HEK293T (cell line): ENCODE measurements at places on chromosomes 6 and 20.

DNA sequence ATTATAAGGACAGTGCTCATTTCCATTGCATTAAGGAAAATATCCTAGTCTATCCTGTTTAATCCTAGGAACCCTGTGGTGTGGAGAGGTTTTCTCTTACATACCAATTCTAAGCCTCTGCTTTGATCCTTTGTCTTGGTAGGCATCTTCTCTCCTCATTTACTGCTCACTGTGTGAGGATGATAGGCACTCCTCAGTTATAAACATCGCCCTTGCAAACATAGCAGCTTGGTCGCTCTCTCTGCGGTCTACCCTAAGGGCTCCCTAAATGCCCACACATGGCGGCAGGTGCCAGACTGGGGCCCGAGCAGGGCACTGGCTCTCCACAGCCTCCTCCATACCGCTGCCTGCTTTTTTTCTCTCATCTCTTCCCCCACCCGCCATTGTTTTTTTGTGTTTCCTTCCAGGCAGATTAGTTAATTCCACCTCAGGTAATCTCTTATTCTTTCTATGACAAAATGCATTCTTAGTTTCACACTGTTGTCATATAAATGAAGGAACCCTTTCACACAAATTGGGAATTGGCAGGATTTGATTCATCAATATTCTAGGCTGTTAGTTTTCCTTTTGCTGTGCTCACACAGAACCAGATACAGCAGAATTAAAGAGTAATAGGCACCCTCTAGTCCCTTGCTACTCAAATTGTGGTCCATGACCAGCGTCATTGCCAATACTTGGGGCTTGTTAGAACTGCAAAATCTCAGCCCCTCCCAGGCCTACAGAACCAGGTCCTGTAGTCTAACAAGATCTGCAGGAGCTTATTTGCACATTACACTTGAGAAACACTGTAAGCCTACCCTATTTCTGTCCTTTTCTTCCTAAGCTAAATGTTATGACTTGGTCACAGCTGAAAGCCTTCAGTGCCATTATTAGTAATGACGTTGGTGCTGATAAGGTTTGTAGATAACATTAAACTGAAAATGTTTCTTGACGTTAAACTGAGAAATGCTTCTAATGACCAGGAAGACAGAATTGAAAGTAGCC is 36.3 kb downstream of the CARMIL1 start:
- no peak for DNase-seq

GRCh38 chr6:61894536-61894935 is 391.5 kb downstream of the KHDRBS2 start:
- no peak for DNase-seq

DNA sequence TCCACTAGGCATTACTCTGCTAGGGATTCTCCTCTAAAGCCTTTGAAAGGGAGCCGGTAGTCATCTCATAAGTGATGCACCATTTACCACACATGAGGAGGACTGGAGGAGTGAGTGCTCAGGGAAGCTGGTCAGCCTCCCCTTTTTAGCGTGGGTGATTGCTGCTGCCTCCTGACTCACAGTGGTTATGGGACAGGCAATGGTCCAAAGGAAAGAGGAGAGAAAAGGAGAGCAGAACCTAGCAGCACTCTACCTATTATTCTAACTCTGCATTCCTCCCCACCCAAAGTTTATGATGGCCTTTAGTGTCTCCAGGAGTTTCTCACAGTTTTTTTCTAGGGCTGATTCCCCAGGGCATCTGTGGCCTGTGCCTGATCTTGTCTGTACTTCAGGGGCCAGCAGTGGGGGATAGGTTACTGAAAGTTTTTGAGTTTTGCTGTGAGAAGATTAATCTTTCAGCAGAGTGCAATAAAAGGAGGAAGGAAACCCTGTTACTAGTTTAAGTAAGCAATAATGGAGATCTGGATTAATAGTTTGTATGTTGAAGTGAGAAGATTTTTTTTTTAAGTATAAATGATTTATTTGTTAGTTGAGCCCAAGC is 36.4 kb upstream of the GCLC start:
- DNase-seq = peak; percentile 22

DNA sequence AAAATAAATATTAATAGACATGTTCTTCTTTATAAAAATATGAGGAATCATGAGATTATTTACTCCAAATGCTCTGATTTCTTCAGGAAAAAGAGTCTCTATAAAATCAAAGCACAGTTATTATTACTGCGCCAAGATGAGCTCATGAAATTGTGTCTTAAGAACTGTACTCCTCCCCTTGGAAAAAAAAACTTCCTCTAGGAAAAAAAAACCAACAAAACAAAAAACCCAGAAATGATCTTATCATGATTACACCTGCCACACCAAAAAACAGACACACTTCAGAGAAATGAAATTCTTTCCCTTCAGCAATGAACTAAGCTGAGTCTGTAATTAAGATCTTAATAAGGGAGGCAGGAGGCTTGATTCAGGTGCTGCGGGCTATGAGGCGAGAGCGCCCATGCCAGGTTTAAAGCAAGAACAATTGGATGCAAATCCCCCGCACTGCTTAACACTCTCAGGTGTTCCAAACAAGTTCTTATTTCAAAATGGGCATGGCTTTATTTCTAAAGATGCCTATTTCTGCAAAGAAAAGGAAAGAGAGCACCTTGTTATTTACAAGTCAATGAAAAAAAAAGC is 9.1 kb downstream of the NEDD9 start:
- no peak for DNase-seq

DNA sequence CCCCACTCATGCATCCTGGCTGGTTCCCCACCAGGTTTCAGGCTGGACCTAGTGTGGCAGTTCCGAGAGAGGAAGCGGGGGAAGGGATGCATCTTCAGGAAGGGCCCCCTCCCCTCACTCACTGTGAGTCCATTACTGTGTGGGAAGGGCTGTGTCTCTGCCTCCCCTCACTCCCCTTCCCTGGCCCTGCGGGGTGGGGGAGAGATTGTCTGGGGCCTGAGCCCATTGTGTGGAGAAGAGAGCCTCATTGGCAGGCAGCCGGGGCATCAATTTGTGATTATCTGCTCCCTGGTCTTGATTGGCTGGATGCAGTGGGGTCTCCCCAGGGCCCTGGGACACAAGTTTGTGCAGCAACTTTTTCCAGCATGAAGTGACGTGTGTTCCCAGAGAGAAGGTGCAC is 4.1 kb upstream of the MYT1 start:
- DNase-seq = no peak

DNA sequence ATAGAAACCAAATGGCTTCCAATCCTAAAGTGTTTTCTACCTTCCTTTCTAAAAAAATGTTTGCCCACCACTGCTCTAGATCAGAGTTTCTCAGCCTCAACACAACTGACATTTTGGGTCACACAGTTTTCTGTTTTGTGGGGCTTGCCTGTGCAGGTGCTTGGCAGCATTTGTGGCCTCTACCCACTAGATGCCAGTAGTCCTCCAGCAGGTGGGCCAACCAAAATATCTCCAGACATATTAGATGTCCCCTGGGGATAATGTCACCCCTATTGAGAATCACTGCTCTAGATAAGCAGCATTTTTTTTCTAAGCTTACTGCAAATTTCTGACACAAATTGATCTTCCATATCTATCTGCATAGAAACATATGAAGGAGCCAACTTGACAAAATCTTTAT is 26.3 kb upstream of the EPM2A start:
- DNase-seq = no peak

- DNase-seq = no peak
These were observed 214.3 kb upstream of the LAMP5 start for GRCh38 chr20:9300080-9300479.

GRCh38 chr20:35788796-35789195 is 17.0 kb downstream of the PHF20 start:
- no peak for DNase-seq

GRCh38 chr20:8867038-8867740 is 201.7 kb upstream of the PLCB4 start:
- DNase-seq = no peak

- DNase-seq = no peak
These were observed 223.6 kb upstream of the CITED2 start for GRCh38 chr6:139597771-139598755.

GRCh38 chr6:106451439-106451838 is 90.9 kb downstream of the CRYBG1 start:
- no peak for DNase-seq

DNA sequence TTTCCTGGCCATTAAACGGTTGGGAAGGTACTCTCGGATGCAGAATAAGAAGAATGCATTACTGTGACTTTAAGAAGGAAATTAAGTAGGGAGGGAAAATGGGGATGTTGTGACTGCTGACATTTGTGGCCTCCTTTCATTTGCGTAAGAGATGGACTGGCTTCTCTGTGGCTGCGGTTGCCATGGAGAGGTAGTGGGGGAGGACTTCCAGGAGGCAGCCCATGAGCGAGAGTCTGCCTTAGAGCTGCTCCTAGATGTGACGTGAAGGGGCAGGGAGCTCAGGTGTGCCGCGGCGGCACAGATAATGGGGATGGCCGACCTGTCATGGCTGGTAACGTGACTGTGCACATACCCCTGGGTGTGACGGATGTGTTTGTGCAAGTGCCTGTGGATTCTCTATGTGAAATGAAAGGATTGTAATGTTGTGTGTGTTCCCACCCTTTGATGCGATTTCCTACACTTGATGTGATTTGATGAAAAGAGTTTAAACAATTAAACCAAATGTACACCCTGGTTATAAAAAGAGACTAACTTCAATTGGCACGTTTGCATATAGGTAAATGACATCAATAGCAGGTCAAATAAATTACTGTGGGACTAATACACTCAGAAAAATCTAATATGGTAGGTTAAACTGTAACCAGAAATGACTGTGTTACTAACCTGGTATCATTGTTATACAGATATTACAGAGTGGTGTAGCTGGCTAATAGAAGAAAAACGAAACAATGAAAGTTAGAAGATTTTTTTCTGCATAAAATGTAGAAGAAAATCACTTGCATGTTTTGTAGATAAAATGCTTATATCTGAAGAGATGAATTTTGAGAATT is 48.9 kb downstream of the HIVEP1 start:
- DNase-seq = no peak

DNA sequence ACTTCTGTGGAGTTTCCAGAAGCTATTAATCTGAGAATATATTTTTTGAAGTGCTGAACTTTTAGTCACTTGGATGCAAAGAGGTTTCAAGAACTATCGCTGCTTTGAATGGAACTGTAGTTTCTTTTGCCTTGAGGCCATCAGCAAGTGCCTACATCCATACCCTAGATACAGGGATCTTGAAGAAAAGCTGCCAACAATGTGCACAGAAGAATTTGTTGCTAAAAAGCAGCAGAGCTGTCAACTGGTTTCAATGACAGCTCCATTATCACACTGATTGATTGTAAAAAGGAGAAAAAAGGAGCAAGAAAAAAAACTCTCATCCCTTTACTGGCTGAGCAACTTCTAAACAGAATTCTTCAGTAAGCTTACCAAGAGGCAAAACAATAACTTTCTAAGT is 251.0 kb upstream of the NRSN1 start:
- no peak for DNase-seq

DNA sequence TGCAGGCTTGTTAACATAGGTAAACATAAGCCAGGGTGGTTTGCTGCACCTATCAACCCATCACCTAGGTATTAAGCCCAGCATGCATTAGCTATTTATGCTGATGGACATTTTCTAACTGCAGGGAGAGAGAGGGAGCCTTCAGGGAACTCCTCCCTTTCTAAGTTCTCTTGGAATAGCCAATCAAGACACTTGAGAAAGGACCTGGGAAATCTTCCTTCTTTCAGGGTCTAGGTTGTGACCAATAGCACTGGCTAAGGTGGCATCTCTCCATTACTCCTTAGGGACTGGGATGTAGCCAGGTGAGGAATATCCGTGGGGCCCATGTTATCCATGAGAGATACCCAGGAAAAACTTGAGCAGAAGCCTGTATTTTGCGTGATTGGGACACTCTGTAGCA is 849.6 kb upstream of the MAP3K7 start:
- DNase-seq = no peak

- DNase-seq = peak; percentile 69
These were observed at the start of gene CCDC170 for GRCh38 chr6:151493804-151494234. CCDC170 (plus strand) TSS chr6:151494017; CDS start chr6:151494129, 112 bp downstream.

DNA sequence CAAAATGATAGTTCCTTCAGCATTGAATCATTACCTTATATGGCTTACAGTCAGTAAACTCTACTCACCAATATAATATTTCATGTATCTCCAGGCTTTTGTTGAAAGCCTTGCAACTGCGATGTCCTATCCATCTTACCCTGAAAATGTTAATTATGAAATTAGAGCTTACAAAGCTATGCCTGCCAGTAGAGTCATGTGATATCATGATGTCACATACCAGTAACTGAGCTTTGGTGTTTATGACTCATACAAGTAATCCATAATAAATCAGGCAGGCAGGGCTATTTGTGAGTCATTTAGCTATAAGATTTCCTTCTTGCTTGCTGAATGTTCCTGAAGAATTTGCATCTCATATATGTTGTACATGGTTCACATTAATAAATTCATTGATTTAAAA is 44.9 kb upstream of the FAM83B start:
- peak; percentile 20 for DNase-seq

DNA sequence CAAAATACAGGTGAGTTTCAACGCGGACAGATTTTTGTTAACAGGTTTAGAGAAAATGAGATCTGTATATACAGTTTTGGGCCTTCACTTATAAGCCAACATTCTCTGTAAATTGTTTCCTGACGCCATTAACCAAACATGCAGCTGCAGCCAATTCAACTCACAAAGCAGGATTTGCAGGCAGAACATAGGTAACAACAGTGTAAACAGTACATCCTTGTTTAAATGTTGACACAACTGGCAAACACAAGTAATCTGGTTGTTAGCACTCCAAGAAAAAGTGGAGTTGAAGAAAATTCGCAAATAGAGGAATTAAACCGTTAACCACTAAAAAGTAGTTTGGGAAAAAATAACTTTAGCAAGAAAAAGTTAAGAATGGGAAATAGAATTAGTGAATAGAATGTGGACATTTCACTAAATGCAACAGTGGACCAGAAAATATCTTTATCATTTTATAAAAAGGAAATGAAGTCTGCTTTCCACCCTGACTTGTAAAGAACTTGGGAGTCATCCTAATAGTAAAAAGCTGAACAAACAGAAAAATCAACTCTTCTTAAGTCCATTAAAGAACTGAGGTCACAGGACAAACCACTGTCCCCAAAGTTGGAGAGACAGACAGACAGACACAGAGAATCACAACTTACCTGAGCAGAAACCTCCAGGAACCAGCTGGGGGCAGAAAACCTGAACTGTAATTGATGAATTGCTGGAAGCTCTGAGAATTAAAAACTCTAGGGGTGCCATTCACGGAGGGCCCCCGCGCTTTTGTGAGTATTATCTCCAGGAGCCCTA is 10.1 kb downstream of the SMIM28 start:
- DNase-seq = no peak

GRCh38 chr6:107185391-107185970 is 70.2 kb upstream of the BEND3 start:
- DNase-seq = peak; percentile 46

GRCh38 chr20:32165836-32166545 is 41.6 kb downstream of the PLAGL2 start:
- no peak for DNase-seq

GRCh38 chr6:143332153-143332845 is 118.2 kb downstream of the ADAT2 start:
- DNase-seq = no peak

- no peak for DNase-seq
These were observed 143.9 kb upstream of the INSM1 start for GRCh38 chr20:20223981-20224380.

DNA sequence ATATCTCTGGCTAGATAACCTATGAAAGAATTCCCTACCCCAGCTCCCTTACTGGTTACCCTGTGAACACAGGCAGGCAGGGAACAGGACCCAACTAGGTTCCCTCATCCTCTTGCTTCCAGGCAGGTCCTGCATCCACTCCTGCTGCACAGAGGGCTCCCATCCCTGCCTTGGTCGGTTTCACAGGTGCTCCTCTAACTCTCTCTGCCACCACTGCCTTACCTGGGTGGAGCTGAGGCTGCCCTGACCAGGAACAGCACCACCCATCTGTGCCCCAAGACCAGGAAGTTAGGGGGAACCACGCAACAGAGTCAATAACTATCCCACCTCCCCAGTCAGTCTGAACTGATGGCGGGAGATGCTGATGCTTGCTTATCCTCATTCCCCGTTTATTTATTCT is 37.0 kb upstream of the HLA-A start:
- DNase-seq = no peak
